ENCODE measurements at places on chromosomes 5 and 9.

DNA sequence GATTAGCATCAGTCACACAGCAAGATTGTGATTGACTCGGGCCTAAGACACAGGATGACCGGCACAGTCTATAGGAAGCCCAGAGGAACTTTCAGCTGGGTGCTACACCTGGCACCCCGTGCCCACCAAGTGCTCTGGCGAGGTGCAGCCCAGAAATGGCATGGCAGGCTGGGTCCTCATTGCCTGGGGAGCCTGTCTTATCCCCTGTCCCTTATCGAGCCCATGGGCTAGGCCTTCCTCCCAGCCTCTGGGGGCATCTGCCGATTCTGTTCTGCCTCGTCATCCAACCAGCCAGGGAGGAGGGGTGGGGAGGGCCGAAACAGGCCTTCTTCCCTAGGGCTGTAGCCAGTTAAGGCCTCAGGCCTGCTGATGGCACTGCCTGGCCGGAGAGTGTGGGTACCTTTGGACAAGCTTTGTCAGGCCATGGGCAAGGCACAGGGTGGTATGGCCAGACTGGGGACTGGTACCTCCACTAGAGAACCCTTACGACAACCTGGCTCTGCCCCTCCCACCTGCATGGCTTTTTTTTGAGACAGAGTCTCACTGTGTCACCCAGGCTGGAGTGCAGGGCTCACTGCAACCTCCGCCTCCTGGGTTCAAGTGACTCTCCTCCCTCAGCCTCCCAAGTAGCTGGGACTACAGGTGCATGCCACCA is 1.6 kb downstream of the GRK6 start:
- no peak for DNase-seq

- DNase-seq = peak; percentile 26
Measured at GRCh38 chr5:113043491-113043931, 66.9 kb downstream of the DCP2 start.

GRCh38 chr9:6272229-6272598 is 56.0 kb upstream of the TPD52L3 start:
- DNase-seq = no peak

DNA sequence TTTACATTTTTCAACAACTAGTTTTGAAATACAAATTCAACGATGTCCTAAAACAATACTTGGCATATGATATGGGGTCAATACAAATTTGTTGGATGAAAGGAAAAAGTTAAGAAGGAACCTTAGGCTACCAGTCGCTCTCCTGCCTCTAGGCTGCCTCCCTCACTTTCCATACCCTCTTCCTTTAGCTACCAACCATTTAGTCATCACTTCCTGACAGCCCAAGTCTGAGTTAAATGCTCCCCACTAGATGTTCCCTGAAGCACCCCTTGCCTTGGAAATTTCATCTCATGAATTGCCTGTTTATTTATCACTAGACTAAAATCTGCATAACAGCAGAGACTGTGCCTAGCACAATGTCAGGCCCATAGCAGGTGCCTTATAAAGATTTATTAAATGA is 2.7 kb upstream of the LARS1 start:
- DNase-seq = no peak

GRCh38 chr5:122262103-122262502 is 49.9 kb upstream of the SNCAIP start:
- no peak for DNase-seq

GRCh38 chr9:113886466-113886865 is 10.4 kb downstream of the ZNF618 start:
- DNase-seq = no peak

DNA sequence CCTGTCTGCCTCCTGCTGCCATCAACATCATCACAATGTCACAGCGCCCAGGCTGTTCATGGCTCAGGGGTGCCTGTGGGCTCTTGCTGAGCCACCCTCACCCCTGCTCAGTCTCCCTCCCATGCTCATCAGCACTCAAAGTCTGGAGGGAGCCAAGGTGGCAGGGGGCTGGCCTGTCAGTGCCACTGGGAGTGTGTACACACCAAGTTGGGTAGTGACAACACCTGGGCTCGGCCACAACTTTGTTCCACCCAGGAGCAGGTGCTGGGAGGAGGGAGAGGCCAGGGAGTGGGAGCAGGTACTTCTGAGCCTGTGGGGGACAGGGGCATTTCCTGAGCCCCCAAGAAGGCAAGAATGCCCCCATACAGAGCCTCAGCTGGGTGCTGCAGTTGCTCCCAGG is 77.5 kb upstream of the C6 start:
- DNase-seq = no peak

- peak; percentile 80 for DNase-seq
Measured at GRCh38 chr5:103224118-103224893, 34.3 kb upstream of the MACIR start.

DNA sequence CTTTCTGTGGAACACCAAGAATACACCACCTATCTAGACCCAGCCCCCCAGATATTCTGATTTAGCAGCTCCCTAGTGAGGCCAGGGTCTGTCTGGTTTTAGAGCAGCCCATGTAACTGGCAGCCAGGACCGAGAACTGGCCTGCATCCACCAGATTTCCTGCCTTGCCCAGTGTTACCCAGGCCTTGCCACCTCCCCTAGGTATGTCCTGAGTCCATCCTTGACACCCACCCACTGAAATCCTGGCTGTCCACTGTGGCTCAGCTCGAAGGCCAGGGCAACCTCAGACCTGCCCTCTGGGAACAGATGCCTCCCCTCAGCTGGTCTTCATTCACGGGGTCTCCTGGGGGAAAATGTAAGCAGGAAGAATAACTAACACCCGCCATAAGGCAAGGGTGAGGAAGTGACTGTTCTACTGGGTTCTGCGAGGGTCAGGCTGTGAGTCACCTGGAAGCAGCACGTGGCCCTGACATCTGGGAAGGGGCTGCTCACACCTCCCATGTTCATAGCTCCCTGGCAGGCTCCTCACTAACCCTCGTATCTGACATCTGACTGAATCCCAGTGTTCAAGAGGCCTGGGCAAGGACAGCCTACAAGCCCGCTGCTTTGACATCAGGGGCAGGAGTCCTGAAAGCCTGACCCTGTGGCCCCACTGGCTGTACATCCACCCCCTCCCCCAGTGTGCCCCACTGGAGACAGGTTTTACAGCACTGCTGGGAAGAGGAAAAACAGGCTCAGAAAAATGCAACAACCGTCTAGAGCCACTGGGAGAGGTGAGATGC is 72.7 kb downstream of the SEMA4D start:
- DNase-seq = no peak

- DNase-seq = no peak
Measured at GRCh38 chr9:122248448-122248865, 16.2 kb downstream of the RBM18 start.

GRCh38 chr9:112867275-112867991 is 23.2 kb downstream of the SLC46A2 start:
- DNase-seq = peak; percentile 40
